ENCODE measurements at places on chromosomes 13 and 19. TPM values are rescaled to one million over a fixed set of nuclear protein-coding genes. Genes with fewer than 3 reads are reported as not detected.
A peak's percentile ranks its signal among the peaks of the same experiment; 100 is the strongest.

DNA sequence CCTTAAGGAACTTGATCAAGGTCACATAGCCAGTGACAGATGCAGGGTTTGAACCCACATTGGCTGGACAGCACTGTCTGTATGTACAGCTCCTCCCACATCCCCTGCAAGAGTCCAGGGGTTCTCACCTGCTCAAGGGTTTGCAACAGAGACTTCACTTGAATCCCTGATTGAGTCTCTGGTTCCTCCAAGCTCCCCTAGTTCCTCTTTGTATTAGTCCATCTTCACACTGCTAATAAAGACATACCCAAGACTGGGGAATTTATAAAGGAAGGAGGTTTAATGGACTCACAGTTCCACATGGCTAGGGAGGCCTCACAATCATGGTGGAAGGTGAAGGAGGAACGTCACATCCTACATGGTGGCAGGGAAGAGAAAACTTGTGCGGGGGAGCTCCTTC lies 72.8 kb upstream of the CLDN10 start:
- DNase-seq = no peak
- H3K27ac ChIP-seq = no peak overlapping the region
- H3K4me1 ChIP-seq = peaks cover 3% of the 10 kb centered on the region
- H3K4me3 ChIP-seq = no peak overlapping the region
- no peaks in the 10 kb centered on the region for H3K36me3 ChIP-seq
- H3K27me3 ChIP-seq = no peaks in the 10 kb centered on the region

The KCNJ14 gene
- 0.19 TPM for total RNA-seq

GRCh38 chr19:1507763-1508506 lies 4.9 kb downstream of the ADAMTSL5 start:
- peak overlapping the region; percentile 53 for H3K27ac ChIP-seq
- peaks cover 21% of the 10 kb centered on the region for H3K4me1 ChIP-seq
- DNase-seq = peak; percentile 83
- H3K4me3 ChIP-seq = peak overlapping the region; percentile 45
- H3K27me3 ChIP-seq = peaks cover 87% of the 10 kb centered on the region
- H3K36me3 ChIP-seq = no peaks in the 10 kb centered on the region

The MBD3L2 gene
- 0.09 TPM for total RNA-seq

The PCDH8 gene
- 0.52 TPM for total RNA-seq

GRCh38 chr19:3034656-3035541 lies 5.8 kb upstream of the TLE2 start:
- peak overlapping the region; percentile 55 for H3K27ac ChIP-seq
- peak overlapping the region; percentile 63 for H3K4me3 ChIP-seq
- no peaks in the 10 kb centered on the region for H3K36me3 ChIP-seq
- peaks cover 26% of the 10 kb centered on the region for H3K4me1 ChIP-seq
- H3K27me3 ChIP-seq = peaks cover 54% of the 10 kb centered on the region
- DNase-seq = no peak

- H3K4me3 ChIP-seq = no peak overlapping the region
These were observed 31.0 kb downstream of the RUBCNL start for GRCh38 chr13:46355901-46356590.

GRCh38 chr13:105920370-105920769 lies 615.1 kb downstream of the EFNB2 start:
- H3K4me1 ChIP-seq = no peaks in the 10 kb centered on the region
- no peak overlapping the region for H3K4me3 ChIP-seq
- H3K27me3 ChIP-seq = no peaks in the 10 kb centered on the region

The MFSD12 gene
- total RNA-seq = 47.5 TPM

DNA sequence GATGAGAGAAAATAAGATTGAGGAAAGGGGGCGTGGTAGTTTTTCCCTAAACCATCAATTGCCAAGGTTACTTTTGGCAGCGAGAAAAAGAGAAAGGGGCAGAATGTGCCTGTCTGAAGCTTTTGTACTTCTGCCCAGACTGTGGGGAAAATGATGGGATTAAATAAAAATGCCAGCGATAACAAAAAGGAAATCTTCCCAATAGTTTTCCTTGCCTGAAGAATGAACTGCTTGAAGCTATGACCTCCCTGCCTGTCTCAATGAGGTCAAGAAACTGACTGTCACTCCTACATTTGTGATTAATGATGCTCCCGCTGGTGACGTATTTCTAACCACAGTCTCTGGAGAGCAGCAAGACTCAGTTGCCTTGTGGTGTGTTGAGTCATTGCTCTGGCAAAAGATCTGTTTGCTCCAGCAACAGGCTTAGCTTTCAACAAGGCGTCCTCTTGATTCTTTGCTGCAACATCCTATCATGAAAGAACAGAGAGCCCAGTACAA lies 1051.5 kb downstream of the DIAPH3 start:
- H3K4me1 ChIP-seq = no peaks in the 10 kb centered on the region
- no peak for DNase-seq
- no peak overlapping the region for H3K4me3 ChIP-seq
- no peaks in the 10 kb centered on the region for H3K27me3 ChIP-seq
- no peaks in the 10 kb centered on the region for H3K36me3 ChIP-seq
- H3K27ac ChIP-seq = no peak overlapping the region

DNA sequence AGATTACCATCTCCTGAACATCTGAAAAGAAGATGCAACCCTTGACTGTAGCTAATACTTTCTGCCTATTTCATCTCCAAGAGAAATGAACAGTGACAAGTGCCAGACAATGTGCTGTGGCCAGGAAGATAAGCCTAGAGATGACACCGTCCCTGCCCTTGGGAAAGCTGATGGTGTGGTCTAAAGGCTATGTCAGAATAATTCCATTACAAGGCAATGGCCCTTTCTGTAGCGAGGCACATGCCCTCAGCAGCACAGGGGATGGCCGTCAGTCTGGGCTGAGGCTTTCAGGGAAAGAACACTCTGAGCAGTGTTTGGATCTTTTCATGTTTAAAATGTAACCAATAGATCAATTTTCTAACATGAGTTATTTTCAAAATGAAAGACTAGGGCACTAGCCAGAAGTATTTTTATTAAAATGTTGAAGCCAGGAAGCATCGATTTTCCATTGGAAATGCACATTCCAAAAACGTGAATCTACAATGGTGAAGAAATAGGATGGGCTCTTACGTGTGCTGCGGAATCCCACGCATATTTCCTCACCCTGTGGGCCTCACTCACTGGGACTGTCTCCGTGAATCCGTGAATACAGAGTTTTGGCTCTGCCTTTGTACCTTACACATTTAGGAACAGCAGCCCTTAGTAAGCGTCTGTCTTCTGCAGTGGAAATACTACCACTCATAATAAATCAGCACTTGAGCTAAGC lies 22.0 kb downstream of the COL4A1 start:
- H3K36me3 ChIP-seq = no peaks in the 10 kb centered on the region
- H3K27me3 ChIP-seq = no peaks in the 10 kb centered on the region

The ZNF560 gene
- total RNA-seq = 0.05 TPM

- H3K36me3 ChIP-seq = peaks cover 7% of the 10 kb centered on the region
- H3K27me3 ChIP-seq = no peaks in the 10 kb centered on the region
- no peak overlapping the region for H3K4me3 ChIP-seq
- H3K27ac ChIP-seq = no peak overlapping the region
These were observed 8.8 kb downstream of the BIVM start for GRCh38 chr13:102807699-102808098.

GRCh38 chr19:33624586-33624985 lies 2.8 kb downstream of the CHST8 start:
- DNase-seq = no peak
- H3K27me3 ChIP-seq = peaks cover 39% of the 10 kb centered on the region
- no peaks in the 10 kb centered on the region for H3K36me3 ChIP-seq
- H3K4me3 ChIP-seq = no peak overlapping the region

DNA sequence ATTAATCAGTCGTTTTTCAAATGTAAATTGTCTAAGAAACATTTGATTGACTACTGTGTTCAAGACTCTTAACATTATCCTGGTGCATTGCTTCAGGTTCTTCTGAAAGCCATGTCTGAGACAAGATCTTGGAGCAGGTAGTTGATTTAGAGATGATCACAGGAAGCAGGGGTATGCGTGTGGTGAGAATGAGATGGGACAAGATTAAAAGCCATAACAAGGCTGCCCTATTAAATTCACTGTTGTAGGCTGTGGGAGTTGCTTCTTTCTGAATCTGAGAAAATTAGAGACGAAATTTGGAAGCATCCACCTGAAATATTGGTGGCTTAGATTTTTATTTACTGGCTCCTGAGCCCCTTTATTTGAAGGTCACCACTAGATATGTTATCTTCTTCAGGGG lies 687.4 kb upstream of the SLITRK6 start:
- H3K27ac ChIP-seq = no peak overlapping the region
- H3K27me3 ChIP-seq = no peaks in the 10 kb centered on the region
- H3K4me1 ChIP-seq = no peaks in the 10 kb centered on the region
- DNase-seq = no peak
- H3K36me3 ChIP-seq = no peaks in the 10 kb centered on the region

The DZIP1 gene
- total RNA-seq = 7.0 TPM

GRCh38 chr19:35044317-35045117 lies 3.0 kb downstream of the HPN start:
- H3K27ac ChIP-seq = no peak overlapping the region
- DNase-seq = peak; percentile 43
- peaks cover 18% of the 10 kb centered on the region for H3K27me3 ChIP-seq
- H3K36me3 ChIP-seq = no peaks in the 10 kb centered on the region

The C19orf85 gene
- not detected for total RNA-seq

DNA sequence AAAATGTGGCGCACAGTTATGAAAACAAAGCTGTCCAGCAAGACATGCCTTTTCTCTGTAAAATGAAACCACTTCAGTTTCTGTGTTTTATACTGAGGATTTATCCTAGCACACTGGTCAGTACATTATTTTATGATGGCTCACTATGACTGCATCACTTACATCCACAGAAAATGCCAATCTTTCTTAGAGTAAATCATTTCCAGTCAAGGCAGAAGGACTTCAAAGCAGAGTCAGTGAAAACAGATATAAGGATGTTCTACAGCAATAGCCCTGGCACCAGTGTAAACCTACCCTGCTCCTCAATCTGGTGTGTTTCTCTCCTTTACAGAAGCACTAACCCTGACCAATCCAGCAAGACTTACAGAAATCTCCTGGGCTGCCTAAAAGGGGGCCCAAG lies 473.5 kb downstream of the GPC6 start:
- no peaks in the 10 kb centered on the region for H3K4me1 ChIP-seq
- H3K4me3 ChIP-seq = no peak overlapping the region
- DNase-seq = no peak
- no peak overlapping the region for H3K27ac ChIP-seq
- no peaks in the 10 kb centered on the region for H3K27me3 ChIP-seq

GRCh38 chr19:48509467-48510194 lies 2.0 kb downstream of the LMTK3 start:
- no peak for DNase-seq
- no peak overlapping the region for H3K4me3 ChIP-seq
- H3K27me3 ChIP-seq = peaks cover 37% of the 10 kb centered on the region
- H3K27ac ChIP-seq = no peak overlapping the region

DNA sequence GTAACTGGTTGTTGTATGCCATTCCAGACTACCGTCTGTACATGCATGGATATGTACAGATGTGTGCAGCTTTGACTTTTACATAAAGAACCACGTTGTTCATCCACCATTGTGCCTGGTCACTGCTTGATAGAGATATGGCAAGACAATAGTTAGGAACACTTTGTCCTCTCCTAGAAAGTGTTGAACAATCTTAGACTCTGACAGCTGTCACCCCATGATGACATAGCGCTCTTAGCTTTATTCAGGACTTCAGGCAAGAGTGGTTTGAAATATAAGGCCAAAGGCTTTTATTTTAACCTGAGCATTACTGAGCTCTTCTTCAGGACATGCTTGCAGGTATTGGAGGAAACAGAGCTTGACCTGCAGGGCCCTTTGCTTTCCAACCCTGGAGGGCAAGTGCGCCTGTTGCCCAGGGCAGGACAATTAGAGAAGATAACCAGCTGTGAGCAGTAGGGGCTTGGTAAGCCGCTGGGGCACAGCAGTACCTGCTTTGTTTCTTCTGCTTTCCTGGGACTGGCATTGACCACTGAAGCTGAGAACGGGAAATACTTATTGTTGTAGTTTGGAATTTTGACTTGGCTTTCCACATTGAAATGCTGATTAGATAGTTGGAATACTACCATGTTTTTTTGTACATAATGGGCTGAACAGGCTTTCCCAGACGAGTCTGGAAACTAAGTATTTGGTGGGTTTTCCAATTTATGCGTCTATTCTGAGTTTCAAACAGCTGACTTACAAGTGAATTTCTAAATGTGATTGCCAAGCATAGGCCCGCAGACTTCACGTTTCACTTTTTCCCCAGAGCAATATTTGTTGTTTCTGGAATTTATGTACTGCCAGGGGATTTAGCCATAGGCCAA lies 51.1 kb downstream of the GARRE1 start:
- H3K27me3 ChIP-seq = no peaks in the 10 kb centered on the region
- no peak overlapping the region for H3K27ac ChIP-seq
- H3K4me1 ChIP-seq = peaks cover 3% of the 10 kb centered on the region
- H3K4me3 ChIP-seq = no peak overlapping the region

The APOC4 gene
- total RNA-seq = not detected

The CYP4F2 gene
- total RNA-seq = 0.09 TPM

GRCh38 chr13:86920961-86921360 lies 750.2 kb upstream of the SLITRK5 start:
- no peaks in the 10 kb centered on the region for H3K4me1 ChIP-seq
- no peak for DNase-seq

The GARIN5A gene
- total RNA-seq = 2.9 TPM

The ERICH4 gene
- not detected for total RNA-seq

The ZNF790 gene
- 5.7 TPM for total RNA-seq

DNA sequence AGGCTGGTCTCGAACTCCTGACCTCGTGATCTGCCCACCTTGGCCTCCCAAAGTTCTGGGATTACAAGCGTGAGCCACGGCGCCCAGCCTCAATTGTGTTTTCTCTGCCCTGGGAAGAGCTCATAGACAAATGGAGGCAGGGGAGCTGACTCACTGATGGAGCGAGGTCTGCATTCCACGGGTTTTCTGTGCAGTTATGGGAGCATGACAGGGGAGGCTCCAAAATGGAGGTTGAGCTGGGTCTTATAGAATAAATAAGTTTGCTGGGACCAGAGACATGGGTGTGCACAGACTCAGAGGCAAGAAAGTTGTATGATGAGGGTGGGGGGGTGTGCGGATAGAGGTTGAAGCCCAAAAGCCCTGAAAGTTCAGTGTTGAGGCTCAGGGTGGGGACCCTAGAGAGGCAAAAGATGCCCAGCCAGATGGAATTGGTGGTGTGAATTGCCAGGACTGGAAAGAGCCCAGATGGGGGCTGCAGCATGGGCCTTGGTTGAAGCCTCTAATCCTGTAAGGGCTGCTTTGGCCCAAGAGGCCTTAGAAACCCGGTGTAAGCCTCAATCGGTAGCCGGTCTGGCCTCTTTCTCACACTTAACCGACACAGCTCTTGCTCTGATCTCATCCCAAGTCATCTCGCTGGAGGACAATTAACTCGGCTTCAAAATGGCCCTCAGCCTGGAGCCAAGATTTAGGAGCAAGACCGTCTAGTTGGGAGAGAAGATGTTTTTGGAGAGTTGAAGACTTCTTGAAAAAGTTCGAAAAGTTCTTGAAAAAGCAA lies 1.9 kb downstream of the TPM4 start:
- H3K36me3 ChIP-seq = peaks cover 22% of the 10 kb centered on the region
- H3K27ac ChIP-seq = peak overlapping the region; percentile 88
- H3K27me3 ChIP-seq = peaks cover 9% of the 10 kb centered on the region
- peak overlapping the region; percentile 94 for H3K4me3 ChIP-seq
- H3K4me1 ChIP-seq = peaks cover 32% of the 10 kb centered on the region

All from thymus (tissue), 14 donors.